ENCODE measurements at places on chromosomes 6 and 20.

DNA sequence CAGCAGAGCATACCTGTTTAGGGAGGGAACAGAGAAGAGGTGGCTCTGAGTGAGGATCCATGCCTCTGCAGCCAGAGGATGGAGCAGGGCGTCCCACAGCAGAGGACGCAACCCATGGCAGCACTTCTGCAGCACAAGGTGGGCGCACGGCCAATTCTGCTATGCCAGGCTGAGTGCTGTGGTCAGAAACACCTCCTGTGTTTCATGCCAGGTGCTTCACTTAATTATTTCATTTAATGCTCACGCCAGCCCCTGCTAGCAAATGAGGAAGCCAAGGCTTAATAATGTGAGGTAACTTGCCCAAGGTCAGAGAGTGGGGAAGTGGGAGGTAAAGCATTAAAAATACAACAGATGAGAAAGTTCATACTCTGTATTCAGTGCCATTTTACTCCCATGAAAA is 68.5 kb upstream of the PTGIS start:
- no peak for ATAC-seq

- no peak for ATAC-seq
Measured at GRCh38 chr6:30155520-30156261, 5.3 kb downstream of the TRIM10 start.

DNA sequence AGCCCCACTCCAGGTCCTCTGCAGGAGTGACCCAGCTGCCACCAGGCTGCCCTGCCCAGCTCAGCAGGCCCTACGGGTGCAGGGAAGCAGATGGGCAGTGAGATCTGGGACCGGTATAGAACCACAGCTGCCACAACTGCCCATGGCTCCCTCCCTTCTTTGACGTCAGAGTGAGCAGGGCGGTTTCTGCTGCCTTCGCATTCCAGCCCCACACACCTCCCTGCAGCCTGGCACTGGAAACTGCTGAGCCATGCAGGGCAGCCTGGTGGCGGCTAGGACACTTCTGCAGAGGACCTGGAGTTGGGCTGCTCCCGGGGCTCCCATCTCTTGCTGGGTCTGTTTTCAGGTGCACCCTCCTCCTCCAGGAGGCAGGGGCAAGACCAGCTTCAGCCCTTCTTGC is 101.6 kb upstream of the CD93 start:
- peak; percentile 73 for ATAC-seq

DNA sequence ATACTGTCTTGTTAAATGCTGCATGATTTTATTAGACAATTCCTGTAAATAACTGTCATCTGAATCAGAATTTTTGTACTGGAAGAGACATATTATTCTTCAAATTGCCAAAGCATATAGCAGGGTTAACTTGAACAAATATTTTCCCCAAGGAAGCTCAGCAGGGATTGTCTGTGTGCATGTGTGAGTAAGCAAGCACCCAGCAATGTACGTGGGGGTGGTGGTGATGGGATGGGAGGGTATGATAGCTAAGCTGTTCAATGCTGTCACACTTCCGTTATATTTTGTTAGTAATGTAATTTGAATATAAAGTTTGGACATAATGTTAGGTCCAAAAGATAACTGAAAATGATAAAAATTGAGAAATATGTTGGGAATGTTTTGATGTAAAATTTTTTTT is 118.1 kb downstream of the MYB start:
- no peak for ATAC-seq

GRCh38 chr6:139256087-139256486 is 35.7 kb downstream of the TXLNB start:
- no peak for ATAC-seq

- no peak for ATAC-seq
Measured at GRCh38 chr20:7411075-7411474, 529.2 kb downstream of the HAO1 start.
